ENCODE measurements at places on chromosomes 3 and 15.

DNA sequence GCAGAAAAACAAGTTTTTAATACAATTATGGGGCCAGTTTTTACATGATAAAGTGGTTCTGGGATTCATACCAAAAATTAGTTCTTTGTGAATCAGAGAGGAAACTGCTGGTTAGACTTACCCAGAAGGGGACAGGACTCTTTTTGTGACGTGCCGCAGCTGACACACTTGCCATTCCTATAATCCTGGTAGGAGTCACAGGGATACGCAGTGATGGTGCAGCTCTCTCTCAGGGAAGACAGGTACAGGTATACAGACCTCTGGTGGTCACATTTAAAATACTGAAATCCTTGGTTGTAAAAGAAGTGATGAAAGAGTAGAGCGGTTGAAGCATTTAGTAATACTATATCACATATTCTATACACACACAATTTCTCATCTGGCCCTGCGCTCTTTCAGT, 20.2 kb upstream of the TMEM41A start:
- no peak for DNase-seq

DNA sequence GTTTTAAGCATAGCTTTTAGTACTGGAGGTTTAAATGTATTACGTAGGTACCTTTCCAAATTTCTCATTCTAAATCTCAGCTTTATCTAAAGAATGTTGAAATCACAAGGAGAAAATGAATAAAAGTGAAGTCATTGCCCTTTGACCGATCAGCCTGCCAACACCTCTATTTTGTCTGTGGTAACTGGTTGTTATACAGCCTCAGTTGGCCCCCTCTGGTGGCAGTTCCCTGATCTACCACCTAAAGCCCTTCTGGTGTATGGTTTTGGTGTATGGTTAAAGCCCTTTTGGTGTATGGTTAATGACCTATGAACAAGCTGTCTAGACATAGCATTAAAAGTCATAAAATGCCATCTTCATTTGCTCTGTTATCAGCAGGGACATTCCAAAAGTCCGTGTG, 378.2 kb upstream of the AZI2 start:
- peak; percentile 24 for DNase-seq

DNA sequence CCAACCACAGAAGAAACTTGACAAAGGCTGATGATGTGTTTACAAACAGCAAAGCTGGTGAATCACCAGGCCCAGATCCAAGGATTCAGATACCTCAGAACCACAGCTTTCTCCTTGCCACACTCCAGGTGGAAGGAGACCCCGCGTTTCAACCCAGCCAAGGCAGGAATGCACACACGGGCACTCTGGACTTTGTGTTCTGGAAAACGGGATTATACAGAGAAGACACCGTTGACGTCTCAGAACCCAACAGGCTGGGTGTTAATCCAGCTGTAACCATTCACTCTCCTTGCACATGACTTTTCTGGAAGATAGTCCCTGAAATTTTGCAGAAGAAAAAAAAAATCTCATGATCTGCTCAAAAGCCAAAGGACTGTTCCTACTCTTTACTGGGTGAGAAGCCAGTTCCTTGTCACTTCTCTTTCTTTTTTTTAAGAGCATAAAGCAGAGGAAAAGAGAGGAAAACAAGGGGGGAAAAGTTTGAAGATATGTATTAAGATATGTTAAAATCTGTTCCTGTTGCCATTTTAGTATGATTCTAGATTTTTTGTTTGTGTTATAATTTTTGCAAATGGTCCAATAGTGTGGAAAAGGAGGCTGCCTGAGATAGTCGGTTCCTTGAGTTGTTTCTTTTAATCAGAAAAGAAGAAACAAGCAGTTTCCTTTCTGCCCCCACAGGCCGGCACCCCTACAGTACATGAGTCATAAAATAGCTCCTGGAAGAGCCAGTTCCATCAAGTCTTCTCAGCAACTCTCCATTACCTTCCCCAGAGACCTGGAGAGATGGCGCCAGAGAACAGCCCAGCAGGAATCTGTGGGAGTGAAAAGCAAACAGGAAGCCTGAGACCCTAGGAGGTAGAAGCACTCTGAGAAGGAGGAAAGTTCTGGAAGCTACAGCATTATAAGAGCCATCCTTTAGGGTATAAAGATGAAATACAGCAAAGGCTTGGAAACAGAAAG, 73.1 kb downstream of the RORA start:
- DNase-seq, result no peak

GRCh38 chr3:54899273-54899672, 28.6 kb downstream of the LRTM1 start:
- DNase-seq, result no peak

- DNase-seq, result no peak
Observed at GRCh38 chr15:76756381-76756780, 148.8 kb downstream of the SCAPER start.

DNA sequence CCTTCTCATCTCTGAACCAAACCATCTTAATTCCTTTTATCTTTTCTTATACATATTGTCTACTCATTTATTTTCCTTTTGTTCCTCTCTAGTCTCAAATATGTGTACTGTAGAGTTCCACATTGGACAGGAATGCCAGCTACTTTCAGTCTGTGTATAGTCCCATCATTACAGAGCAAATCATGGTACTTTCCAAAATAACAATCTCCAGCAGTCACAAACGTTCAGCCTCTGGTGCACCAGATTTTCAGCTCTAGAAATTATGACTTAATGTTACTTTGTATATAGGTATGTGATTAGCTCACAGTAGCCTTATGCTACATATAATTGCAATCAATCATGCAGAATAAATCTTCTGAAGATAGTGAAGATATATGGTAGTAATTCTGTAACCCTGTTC, 32.5 kb upstream of the TM4SF4 start:
- DNase-seq, result no peak

- peak; percentile 10 for DNase-seq
Observed at GRCh38 chr15:100787567-100788417, 91.8 kb upstream of the ALDH1A3 start.

DNA sequence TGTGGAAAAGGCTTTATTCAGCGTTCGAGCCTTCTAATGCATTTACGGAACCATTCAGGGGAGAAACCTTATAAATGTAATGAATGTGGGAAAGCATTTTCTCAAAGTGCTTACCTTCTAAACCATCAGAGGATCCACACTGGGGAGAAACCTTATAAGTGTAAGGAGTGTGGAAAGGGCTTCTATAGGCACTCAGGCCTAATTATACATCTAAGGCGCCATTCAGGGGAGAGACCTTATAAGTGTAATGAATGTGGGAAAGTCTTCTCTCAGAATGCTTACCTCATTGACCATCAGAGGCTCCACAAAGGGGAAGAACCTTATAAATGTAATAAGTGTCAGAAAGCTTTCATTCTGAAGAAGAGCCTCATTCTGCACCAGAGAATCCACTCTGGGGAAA, 6.2 kb upstream of the ZNF35 start:
- DNase-seq, result no peak

DNA sequence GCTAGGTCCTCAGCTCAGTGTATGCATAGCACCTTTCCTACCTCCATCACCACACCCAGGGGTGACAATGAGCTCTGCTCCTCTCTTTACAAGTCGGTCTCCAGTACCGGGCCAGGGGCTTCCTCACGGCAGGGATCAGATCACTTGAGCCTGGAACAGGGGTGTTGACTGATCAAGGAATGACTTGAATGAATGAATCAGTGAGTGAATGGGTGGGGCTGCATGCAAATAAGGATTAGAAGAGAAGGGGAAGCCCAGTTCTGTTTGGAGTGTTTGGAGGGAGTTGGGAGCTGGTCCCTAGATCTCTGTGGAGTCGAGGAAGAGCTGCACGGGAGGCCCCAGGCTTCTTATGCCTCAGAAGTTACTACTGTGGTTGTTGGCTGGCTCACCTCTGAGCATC, 87.0 kb downstream of the TMEM266 start:
- DNase-seq, result no peak

GRCh38 chr3:128464188-128464587, 2.5 kb downstream of the DNAJB8 start:
- no peak for DNase-seq

DNA sequence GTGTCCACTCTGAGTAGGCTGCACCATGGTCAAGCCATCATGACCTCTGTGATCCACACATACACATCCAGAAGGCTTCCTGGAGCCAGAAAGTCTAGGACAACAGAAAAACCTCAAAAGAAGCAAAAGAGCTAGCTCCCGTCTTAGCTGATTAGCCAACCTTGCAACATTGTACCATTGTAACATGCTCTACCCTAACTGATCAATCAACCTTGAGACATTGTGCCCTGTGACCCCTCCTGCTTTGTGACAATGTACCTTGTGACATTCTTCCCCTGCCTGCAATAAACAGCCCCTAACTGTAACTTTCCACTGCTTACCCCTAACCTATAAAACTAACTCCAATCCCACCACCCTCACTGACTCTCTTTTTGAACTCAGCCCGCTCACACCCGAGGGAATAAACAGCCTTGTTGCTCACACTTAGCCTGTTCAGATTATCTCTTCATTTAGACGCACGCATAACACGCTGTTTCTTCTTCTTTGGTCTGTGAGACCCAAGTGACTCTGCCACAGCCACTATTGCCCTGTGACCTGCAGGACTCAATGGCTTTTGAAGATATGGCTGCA, 1104.6 kb downstream of the OTOL1 start:
- DNase-seq, result no peak

- peak; percentile 74 for DNase-seq
Observed at GRCh38 chr3:32296251-32297204, 58.0 kb downstream of the CMTM8 start.

- no peak for DNase-seq
Observed at GRCh38 chr15:74349241-74349778, 18.1 kb downstream of the CYP11A1 start.
